ENCODE measurements at places on chromosomes 6 and 20. TPM values are rescaled to one million over a fixed set of nuclear protein-coding genes. Genes with fewer than 3 reads are reported as not detected.

The HLA-G gene
- not detected for total RNA-seq

The EDN1 gene
- total RNA-seq, result 13.5 TPM

The CDC25B gene
- total RNA-seq, result 18.7 TPM

The RBL1 gene
- total RNA-seq, result 23.2 TPM

The BPIFB2 gene
- total RNA-seq, result not detected

The KCNK15 gene
- 0.21 TPM for total RNA-seq

The L3MBTL1 gene
- 14.5 TPM for total RNA-seq

The OTOR gene
- total RNA-seq, result 0.16 TPM

DNA sequence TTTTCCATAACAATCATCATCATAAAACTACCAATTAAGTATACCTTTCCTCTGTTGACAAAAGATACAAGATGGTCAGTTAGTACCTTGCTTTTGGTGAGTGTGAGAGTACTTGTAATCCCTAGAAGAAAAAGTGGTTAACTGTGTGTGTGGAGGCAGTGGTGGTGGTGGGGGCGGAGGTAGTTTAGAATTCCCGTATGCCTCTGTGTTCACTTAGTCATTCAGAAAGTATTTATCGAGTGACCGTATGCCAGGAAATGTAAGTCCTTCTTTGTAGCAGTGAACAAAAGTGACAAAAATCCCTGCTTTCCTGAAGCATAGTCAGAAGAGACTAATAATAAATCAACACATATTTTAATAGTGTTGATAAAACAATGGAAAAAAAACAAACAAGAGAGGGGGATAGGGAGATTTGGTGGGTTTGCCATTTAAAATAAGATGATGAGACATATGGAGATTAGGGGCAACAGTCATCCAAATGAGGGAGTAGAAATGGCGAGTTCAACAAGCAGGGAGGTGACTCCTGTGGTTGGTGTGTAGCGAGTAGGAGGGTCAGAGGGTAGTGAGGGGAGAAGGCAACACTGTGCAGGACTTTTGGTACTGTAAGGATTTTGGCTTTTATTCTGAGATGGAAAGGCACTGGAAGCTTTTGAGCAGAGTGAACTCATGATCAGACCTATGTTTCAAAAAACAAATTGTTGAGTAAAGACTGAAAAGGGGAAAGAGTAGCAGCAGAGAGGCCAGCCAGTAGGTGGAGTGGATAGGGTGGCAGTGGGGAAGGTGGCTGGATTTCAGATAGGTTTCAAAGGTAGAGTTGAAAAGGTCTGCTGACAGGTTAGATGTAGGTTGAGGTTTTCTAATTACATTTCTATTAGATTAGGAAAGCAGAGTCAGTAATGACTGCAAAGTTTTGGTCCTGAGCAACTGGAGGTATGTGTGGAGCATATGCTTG is 40.3 kb upstream of the SIM1 start:
- no peak for DNase-seq

- DNase-seq, result no peak
Measured at GRCh38 chr6:120348926-120349325, 985.4 kb downstream of the TBC1D32 start.

- DNase-seq, result no peak
Measured at GRCh38 chr6:27642744-27643456, 170.0 kb upstream of the ZNF184 start.

DNA sequence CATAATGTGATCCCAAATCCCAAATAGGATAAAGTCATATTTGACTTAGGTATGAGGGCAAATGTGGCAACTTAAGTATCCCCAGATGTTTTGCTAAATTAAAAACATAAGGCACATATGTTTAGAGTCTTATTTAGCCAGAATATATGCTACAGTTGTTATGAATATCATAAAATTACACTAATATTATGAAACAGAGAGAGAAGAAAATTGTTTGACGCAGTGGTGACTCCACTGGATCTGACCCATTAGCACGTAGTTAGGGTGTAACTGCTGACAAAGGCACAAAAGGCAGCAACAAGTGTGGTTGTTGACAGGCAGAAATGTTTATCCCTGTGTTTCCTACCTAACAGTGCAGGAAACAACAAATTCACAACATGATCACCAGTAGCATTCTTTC is 152.4 kb upstream of the THBS2 start:
- no peak for DNase-seq

DNA sequence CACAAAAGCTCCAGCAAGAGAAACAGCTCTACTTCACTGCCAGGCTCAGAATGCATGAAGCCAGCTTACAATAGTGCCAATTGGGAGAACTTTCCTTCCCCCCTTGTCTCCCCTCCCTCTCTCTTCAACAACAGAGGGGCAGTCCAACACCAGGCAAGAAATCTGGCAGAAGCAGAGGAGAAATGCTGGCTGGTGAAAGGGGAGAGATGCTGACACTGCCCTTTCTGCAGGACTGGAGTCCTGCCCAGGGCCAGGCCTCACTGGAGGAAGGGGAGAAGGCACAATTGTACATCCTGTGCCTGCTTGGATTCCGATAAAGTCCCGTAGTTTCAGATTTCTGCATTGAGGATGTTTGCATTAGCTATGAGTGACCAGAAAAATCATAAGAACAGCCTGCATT is 148.6 kb downstream of the LRRC1 start:
- no peak for DNase-seq

GRCh38 chr6:116450769-116451740 is 10.1 kb upstream of the CALHM6 start:
- no peak for DNase-seq

DNA sequence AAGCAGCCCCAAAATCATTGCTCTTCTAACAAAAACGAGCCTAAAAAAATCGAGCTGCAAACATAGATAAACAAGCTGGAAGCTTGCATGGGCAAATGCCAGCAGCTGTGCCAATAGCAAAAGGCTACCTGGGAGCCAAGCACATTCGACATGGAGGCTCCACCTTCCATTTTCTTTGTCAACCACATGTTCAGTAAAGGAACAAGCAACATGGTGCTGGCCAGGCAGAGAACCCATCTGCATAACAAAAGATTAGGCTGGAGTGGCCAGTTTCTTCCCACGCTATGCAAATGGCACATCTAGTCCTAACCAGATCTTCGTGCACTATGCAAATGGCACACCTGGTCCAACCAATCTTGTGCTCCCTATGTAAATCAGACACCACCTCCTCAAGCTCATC is 110.5 kb downstream of the KIF16B start:
- DNase-seq, result no peak

DNA sequence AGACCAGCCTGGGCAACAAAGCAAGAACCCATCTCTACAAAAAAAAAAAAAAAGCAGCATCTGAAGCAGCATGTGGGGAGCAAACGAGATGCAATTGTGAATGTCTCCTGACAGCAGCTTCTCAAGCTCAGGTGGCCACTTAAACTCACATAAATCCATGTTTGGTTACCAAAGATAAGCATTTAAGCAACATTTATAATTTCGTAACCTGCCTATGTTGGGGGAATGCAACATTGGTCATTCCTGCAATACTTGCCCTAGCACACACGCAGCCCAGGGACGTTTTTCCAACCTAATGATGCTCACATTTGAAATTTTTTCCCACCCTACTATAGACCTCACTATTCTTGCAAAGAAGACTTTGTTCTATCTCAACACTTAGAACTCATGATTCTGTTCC is 113.3 kb downstream of the ZFP64 start:
- no peak for DNase-seq

- DNase-seq, result no peak
Measured at GRCh38 chr6:15380351-15380750, 134.5 kb downstream of the JARID2 start.

- DNase-seq, result no peak
Measured at GRCh38 chr6:131784561-131784960, 23.3 kb upstream of the ENPP1 start.

DNA sequence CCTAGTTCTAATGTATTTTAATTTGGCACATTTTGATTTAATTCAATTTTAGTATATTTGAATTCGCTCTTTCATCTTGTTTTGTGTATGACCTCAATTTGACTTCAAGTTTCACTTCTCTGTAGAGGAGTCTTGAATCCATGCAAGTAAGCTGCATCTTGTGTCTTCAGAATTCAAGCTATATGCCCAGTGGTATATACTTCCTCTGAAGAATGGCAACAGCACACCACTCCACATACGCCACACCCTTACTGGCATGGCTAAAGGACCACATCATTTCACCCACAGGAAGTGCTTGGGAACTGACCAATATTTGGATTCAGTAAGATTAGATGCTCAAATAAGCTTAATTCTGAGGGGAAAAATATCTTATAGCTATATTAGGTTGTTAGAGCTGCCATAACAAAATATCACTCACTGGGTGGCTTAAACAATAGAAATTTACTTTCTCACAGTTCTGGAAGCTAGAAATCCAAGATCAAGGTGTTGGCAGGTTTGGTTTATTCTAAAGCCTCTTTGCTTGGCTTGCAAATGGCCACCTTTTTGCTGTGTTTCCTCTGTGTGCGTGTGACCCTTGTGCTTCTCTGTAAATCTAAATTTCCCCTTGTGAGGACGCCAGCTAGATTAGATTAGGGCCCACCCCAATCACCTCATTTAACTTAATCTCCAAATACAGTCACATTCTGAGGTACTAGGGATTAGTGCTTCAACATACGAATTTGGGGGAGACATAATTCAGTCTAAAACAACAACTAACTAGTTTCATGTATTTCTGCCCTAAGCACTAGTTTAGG is 2.8 kb upstream of the ASF1A start:
- no peak for DNase-seq

GRCh38 chr20:15378151-15378550 is 1040.7 kb upstream of the FLRT3 start:
- DNase-seq, result no peak

GRCh38 chr6:89612121-89612520 is 26.4 kb downstream of the LYRM2 start:
- DNase-seq, result no peak

GRCh38 chr6:81999270-81999669 is 246.8 kb upstream of the TENT5A start:
- no peak for DNase-seq

DNA sequence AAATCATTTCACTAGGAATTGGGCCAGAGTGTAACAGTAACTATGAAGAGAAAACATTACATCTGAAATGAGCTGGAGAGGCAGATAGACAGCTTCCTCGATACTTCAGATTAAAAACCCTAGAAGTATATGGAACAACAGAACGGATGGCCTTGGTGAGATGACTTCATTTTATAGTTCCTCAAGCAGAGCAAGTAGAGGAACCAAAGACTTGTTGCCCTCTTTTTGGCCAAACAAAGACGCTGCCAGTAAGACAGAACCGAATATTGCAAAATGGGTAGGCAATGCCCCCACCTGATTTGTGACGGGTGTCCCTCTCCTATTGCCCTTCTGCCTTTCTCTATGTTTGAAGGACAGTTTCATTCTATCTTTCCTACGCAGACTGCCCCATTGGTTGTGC is 53.5 kb downstream of the AGPAT4 start:
- no peak for DNase-seq

DNA sequence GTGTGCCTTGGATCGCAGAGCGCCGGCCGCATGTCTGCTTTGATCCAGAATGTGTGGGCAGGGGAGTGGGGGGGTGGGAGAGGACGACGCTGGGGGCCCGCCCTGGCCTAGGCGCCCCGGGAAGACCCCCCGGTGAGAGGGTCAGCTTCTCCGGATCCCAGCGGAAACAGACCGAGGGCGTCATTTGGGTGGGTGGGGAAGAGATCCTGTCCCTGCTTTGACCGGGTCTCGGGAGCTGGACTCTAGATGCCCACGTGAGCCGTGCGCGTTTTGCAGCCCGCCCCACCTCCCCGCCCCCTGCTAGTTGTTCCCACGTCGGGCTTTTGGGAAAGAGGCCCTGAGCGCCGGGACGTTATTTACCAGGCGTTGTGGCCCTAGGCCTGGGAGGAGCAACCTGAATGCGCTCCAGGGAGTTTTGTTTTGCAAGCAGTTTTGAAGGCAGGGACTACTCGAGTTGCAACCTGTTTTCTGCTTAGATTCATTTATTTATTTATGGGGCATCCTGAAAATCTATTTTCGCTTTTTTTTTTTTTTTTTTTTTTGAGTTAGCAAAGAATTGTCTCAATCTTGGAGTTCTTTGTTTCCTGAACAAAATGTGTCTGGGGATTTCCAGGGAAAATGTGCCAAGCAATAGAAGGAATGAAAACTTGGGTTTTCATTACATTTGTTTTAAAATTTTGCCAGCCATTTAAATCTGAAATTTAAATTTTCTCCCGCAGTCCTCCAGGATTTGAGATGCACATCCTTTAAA is 1.6 kb downstream of the DSP start:
- DNase-seq, result no peak

DNA sequence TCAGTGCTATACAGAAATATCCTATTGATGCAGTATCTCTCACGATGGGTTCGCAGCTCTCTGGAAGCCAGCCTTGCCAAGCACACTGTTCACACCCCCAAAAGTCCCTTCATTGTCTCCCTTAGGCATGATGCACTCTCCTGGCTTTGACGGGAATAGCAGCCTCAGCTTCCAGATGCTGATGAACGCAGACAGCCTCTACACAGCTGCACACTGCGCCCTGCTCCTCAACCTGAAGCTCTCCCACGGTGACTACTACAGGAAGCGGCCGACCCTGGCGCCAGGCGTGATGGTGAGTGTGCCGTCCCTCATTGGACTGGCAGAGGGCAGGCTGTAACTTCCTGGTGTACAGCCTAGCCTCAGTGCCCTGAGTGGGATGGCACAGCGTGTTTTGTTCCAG is 60.0 kb upstream of the PBOV1 start:
- no peak for DNase-seq

GRCh38 chr6:89959883-89960282 is 65.6 kb downstream of the GJA10 start:
- DNase-seq, result no peak

- no peak for DNase-seq
Measured at GRCh38 chr6:168870982-168871381, 382.7 kb downstream of the THBS2 start.

DNA sequence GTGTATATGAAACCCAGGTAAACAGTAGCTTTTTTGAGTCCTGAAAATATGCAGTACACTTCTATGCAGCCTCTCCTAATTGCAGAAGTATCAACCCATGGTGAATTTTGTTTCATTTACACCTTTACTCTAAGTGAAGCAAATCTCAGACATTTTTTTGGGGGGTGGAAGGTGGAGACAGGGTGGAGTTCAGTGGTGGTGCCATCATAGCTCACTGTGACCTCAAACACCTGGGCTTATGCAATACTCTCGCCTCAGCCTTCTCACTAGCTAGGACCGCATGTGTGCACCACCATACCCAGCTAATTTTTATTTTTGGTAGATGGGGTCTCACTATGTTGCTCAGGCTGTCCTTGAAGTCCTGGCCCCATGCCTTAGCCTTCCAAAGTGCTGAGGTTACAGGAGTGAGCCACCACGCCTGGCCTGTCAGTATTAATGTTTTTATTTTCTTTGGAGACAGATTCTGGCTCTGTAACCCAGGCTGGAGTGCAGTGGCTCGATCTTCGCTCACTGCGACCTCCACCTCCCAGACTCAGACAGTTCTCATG is 80.3 kb downstream of the JARID2 start:
- DNase-seq, result no peak

DNA sequence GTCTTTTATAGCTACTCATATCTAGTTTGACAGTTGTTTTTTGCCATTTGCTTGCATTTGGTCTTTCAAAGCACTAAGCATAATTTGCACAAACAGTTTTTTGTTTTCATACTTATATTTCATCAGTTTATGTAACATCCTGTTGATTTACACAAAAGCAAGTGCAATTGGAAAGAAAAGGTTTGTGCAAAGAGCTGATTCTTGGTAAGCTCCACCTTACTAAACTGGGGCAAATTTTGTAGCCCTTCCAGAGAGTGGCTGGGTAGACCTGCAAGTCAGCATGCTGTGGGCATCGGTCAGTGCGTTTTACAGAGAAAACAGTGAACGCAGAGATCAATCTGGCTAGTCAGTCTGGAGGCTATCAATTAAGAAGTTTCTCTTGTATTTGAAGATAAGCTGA is 34.5 kb downstream of the TXLNB start:
- DNase-seq, result no peak

GRCh38 chr20:24953621-24954133 is 4.6 kb downstream of the CST7 start:
- no peak for DNase-seq

GRCh38 chr20:19907326-19908056 is 109.7 kb upstream of the NAA20 start:
- DNase-seq, result no peak
